ENCODE measurements at places on chromosomes 13 and 19. TPM values are rescaled to one million over a fixed set of nuclear protein-coding genes. Genes with fewer than 3 reads are reported as not detected.

COX6B2 gene
- total RNA-seq: not detected

OR4F17 gene
- total RNA-seq: not detected

FPR1 gene
- not detected for total RNA-seq

PSG1 gene
- total RNA-seq: not detected

ZNF723 gene
- total RNA-seq: not detected

KLF2 gene
- 241 TPM for total RNA-seq

UBL5 gene
- total RNA-seq: 183 TPM

TIMM44 gene
- total RNA-seq: 62.1 TPM

MYPOP gene
- 10.7 TPM for total RNA-seq

ZNF814 gene
- 95.1 TPM for total RNA-seq

IGSF23 gene
- not detected for total RNA-seq

HSH2D gene
- 259 TPM for total RNA-seq

DACT3 gene
- total RNA-seq: 0.15 TPM

TEX30 gene
- 5.9 TPM for total RNA-seq

CEACAM21 gene
- total RNA-seq: 18.9 TPM

TSHZ3 gene
- total RNA-seq: 0.15 TPM

CAMSAP3 gene
- 1.9 TPM for total RNA-seq

ATP5F1D gene
- 131 TPM for total RNA-seq

TINCR gene
- total RNA-seq: 0.42 TPM

C19orf85 gene
- not detected for total RNA-seq

TMEM91 gene
- total RNA-seq: 7.1 TPM

OSCAR gene
- not detected for total RNA-seq

ZNF578 gene
- 5.6 TPM for total RNA-seq

FGF21 gene
- not detected for total RNA-seq

ZNF442 gene
- total RNA-seq: 6.9 TPM

ZNF439 gene
- total RNA-seq: 52.3 TPM

KLK3 gene
- not detected for total RNA-seq

CCDC8 gene
- not detected for total RNA-seq

CLEC17A gene
- total RNA-seq: 121 TPM

COL4A2 gene
- total RNA-seq: 0.56 TPM

DCUN1D2 gene
- total RNA-seq: 38.2 TPM

ZNF610 gene
- 3.7 TPM for total RNA-seq

SPACA4 gene
- total RNA-seq: not detected

GJB6 gene
- total RNA-seq: not detected

LAIR2 gene
- total RNA-seq: not detected

IGLON5 gene
- not detected for total RNA-seq

TSSK6 gene
- 6.3 TPM for total RNA-seq

TMEM259 gene
- total RNA-seq: 377 TPM

PPP2R1A gene
- 227 TPM for total RNA-seq

ONECUT3 gene
- not detected for total RNA-seq

CGB2 gene
- total RNA-seq: not detected

FREM2 gene
- total RNA-seq: not detected

STRN4 gene
- total RNA-seq: 102 TPM

PALM3 gene
- total RNA-seq: not detected

OLFM2 gene
- not detected for total RNA-seq

CPAMD8 gene
- total RNA-seq: 5.1 TPM

B3GNT8 gene
- 0.27 TPM for total RNA-seq

LGALS14 gene
- not detected for total RNA-seq

KIR3DL2 gene
- not detected for total RNA-seq

DHDH gene
- not detected for total RNA-seq

TJP3 gene
- total RNA-seq: 2.0 TPM

UCHL3 gene
- total RNA-seq: 13.5 TPM

TICAM1 gene
- 19.7 TPM for total RNA-seq

SULT2B1 gene
- total RNA-seq: not detected

DHPS gene
- 187 TPM for total RNA-seq

IQCN gene
- 63.6 TPM for total RNA-seq

PRODH2 gene
- not detected for total RNA-seq

SIGLECL1 gene
- total RNA-seq: not detected

RGL3 gene
- total RNA-seq: 0.54 TPM
